Stimulated activated CD4-positive, alpha-beta T cell treated with anti-CD3 and anti-CD28 coated beads, TNF-alpha, amount 100 ng/mL, for 24 hours (primary cell): ENCODE measurements at places on chromosomes 3 and 15.

DNA sequence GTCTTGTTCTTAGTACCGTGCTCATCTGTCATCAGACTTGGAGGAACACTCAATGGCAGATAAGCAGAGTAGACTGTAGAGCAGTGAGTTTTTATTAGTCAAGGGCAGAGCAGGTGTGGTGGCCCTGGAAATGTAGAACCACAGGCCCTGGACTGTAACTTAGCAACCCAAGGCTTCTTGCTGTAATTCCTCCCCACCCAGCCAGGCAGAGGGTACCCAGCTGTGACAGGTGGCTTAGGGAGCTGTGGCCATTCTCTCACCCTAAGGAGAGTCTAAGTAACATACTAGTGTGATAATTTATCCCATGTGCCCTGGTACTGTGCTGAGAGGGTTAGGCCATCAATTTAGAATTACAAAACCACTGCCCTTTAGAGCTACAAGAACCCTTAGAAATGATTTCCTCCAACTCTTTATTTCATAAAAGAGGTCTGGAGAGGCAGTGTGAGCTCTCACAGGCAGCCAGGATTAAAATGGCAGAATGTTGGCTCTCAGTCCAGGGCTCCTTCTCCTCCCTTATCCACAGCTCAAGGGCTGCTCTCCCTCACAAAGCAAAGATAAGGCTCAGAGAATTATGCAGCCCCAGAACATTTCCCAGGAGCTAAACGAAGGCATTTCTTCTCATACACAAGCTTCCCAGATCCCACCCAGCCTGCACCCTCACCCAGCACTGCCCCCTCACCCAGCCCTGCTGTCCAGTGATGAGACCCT, 3.0 kb downstream of the POMGNT2 start:
- no peak for DNase-seq

GRCh38 chr3:69244039-69244438, 121.6 kb upstream of the LMOD3 start:
- no peak for DNase-seq

- DNase-seq, result no peak
These were observed 373.4 kb downstream of the OCA2 start for GRCh38 chr15:27725731-27726130.

DNA sequence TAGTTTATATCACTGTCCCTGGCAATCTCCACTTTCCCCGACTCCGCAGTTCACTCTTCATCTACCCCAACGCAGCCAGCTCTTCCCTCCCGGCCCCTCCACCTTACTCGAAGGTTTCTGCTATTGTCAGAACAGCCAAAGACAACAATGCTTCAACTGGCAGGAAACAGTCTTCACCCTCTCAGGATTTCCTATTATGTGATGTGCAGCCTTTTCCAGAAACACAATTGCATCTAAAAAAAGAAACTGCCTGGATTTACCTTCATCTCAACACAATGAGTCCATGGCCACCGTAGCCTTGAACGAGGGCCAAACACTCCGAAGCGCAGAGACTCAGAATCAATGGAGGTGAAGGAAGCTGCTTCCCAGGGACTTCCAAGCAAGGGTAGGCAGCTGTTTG, 182.1 kb upstream of the TSC22D2 start:
- DNase-seq, result no peak

- DNase-seq, result no peak
These were observed 789.8 kb downstream of the ROBO1 start for GRCh38 chr3:78978037-78978436.
